ENCODE measurements at places on chromosomes 12 and 14. TPM values are rescaled to one million over a fixed set of nuclear protein-coding genes. Genes with fewer than 3 reads are reported as not detected.
A peak's percentile ranks its signal among the peaks of the same experiment; 100 is the strongest.

GRCh38 chr12:122067548-122067947 is 11.0 kb upstream of the MLXIP start:
- no peak overlapping the region for H3K27ac ChIP-seq
- no peak overlapping the region for H3K4me3 ChIP-seq
- peaks cover 28% of the 10 kb centered on the region for H3K4me1 ChIP-seq
- DNase-seq = no peak
- H3K36me3 ChIP-seq = no peaks in the 10 kb centered on the region
- H3K27me3 ChIP-seq = no peaks in the 10 kb centered on the region

DNA sequence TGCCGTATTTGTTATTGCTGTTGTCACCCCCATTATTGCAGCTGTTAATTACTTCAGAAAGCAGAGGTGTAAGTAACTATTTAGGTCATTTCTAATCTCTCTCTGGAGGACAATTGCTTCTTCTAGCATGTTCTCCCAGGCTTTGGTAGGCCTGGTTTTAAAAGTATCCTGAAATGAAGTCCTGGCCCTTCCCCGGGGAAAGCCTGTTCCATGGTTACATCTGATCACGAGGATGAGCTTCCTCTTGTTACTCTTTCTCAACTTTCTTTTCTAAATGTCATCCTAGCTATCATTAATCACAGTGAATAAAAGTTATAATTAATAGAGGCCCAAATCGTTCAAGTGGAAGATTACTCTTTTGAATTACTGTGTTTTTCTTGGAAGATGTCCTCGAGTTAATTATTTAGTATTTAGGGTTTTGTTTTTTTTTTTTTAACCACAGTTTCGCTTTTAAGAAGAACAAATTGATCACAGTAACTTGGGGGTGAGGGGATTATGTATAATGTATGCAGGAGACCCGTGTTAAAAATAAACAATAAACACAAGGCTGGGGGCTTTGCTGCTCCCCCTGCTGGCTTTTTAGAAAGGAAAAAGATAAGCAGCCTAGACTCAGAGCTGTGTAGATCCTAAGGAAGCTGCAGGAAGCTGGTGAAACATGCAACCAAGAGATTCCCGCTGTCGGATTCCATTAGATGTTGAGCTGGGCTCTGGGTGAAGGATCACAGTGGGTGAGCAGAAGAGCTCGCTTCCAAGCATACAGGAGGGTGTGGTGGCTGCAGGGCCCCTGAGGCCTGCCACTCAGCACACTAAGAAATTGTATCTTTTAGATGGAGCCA is 420.1 kb downstream of the FUT8 start:
- peak; percentile 45 for DNase-seq
- no peak overlapping the region for H3K27ac ChIP-seq
- no peaks in the 10 kb centered on the region for H3K4me1 ChIP-seq
- no peaks in the 10 kb centered on the region for H3K27me3 ChIP-seq
- H3K36me3 ChIP-seq = no peaks in the 10 kb centered on the region

DNA sequence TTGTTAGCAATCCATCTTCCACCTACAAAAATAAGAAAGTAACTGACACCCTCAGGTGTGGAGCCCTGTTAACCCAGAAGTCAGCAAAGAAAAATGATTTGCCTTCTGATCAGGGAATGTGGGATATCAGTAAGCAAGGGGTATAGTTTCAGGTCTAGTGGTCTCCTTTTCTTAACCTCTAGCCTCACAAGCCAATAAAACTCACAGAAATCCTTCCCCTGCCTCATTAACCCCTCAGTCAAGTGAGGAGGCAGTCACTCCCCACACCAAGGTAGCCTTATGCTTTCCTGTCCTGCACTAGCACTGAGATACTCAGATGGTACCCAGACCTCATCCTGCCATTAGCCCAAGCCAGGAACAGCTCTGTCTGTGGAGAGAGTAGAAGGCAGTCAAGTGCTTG is 103.4 kb upstream of the VASH1 start:
- H3K36me3 ChIP-seq = no peaks in the 10 kb centered on the region
- no peak overlapping the region for H3K4me3 ChIP-seq
- H3K4me1 ChIP-seq = no peaks in the 10 kb centered on the region
- H3K27me3 ChIP-seq = peaks cover 9% of the 10 kb centered on the region

GRCh38 chr12:117042171-117042842 is 56.9 kb downstream of the TESC start:
- H3K36me3 ChIP-seq = no peaks in the 10 kb centered on the region
- H3K27me3 ChIP-seq = no peaks in the 10 kb centered on the region
- no peak overlapping the region for H3K4me3 ChIP-seq
- peaks cover 88% of the 10 kb centered on the region for H3K4me1 ChIP-seq
- no peak for DNase-seq

GRCh38 chr12:40701756-40702155 is 9.5 kb downstream of the CNTN1 start:
- no peak overlapping the region for H3K27ac ChIP-seq
- H3K27me3 ChIP-seq = no peaks in the 10 kb centered on the region
- no peaks in the 10 kb centered on the region for H3K4me1 ChIP-seq
- H3K36me3 ChIP-seq = no peaks in the 10 kb centered on the region
- no peak overlapping the region for H3K4me3 ChIP-seq
- DNase-seq = no peak

DNA sequence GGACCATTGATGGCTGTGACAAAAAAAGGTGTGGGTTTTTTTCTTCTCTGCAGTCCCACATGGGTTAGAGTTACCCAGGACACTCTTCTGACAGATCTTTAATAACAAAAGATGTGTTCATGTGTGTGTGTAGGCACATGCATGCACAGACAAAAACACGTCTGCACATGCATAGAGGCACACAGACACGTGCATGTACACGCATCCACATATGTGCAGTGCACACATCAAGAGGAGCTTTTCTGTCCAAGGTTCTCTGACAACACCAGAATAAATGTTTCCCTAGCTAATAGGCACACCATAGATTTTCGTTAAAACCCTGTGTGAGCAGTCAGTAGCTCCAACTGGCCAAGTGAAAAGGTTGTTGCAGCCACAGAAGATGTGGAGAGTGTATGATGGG is 2.8 kb upstream of the MYL2 start:
- no peaks in the 10 kb centered on the region for H3K36me3 ChIP-seq
- H3K27me3 ChIP-seq = no peaks in the 10 kb centered on the region
- H3K4me3 ChIP-seq = no peak overlapping the region

- H3K4me3 ChIP-seq = no peak overlapping the region
- no peak overlapping the region for H3K27ac ChIP-seq
- DNase-seq = no peak
- H3K36me3 ChIP-seq = no peaks in the 10 kb centered on the region
- no peaks in the 10 kb centered on the region for H3K27me3 ChIP-seq
- H3K4me1 ChIP-seq = no peaks in the 10 kb centered on the region
Measured at GRCh38 chr12:31017535-31017934, 56.1 kb upstream of the DDX11 start.

DNA sequence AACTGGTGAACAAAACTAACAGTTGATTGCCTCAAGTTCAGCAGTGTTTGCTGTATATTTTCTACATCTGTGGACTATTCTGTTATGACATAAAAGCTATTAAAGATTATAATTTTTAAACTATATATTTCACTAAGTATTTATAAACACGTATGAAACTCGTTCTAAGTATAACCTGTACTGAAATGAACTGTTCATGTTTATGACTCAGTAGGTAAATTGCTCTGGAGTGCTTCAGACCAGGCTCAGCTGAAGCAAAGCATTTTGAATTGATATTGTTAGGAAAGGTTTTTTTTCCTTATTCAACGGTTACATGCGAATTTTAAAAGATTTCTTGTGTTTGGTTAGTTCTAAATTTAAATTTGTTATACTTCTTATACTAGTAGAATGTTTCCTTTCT is 151.3 kb downstream of the RAD51B start:
- H3K4me1 ChIP-seq = no peaks in the 10 kb centered on the region
- no peaks in the 10 kb centered on the region for H3K27me3 ChIP-seq
- H3K36me3 ChIP-seq = no peaks in the 10 kb centered on the region
- no peak overlapping the region for H3K4me3 ChIP-seq
- DNase-seq = no peak
- H3K27ac ChIP-seq = no peak overlapping the region

DEPDC4 gene
- total RNA-seq = 6.2 TPM

FBLN5 gene
- not detected for total RNA-seq

Data from Karpas-422 (cell line).